ENCODE measurements at places on chromosomes 5 and 9. TPM values are rescaled to one million over a fixed set of nuclear protein-coding genes. Genes with fewer than 3 reads are reported as not detected.

BTNL8 gene
- total RNA-seq = not detected

SYNPO gene
- 28.6 TPM for total RNA-seq

GDA gene
- total RNA-seq = 0.97 TPM

IFNK gene
- not detected for total RNA-seq

ENTPD2 gene
- total RNA-seq = 0.91 TPM

IL9 gene
- total RNA-seq = not detected

DBH gene
- total RNA-seq = not detected

CEL gene
- total RNA-seq = 0.74 TPM

DRD1 gene
- 0.51 TPM for total RNA-seq

PCDHB3 gene
- not detected for total RNA-seq

SPAAR gene
- total RNA-seq = not detected

OBP2B gene
- total RNA-seq = not detected

TMEM250 gene
- 51.5 TPM for total RNA-seq

NEURL1B gene
- 3.3 TPM for total RNA-seq

SRD5A1 gene
- total RNA-seq = 31.1 TPM

LHX2 gene
- 5.5 TPM for total RNA-seq

PAPPA gene
- total RNA-seq = 33.6 TPM

TNPO1 gene
- 144 TPM for total RNA-seq

ZBED3 gene
- total RNA-seq = 3.6 TPM

BTNL3 gene
- total RNA-seq = not detected

LRRTM2 gene
- not detected for total RNA-seq

SPINK5 gene
- not detected for total RNA-seq

QRFP gene
- total RNA-seq = not detected

ZNF462 gene
- total RNA-seq = 5.6 TPM

FST gene
- 11.0 TPM for total RNA-seq

APBA1 gene
- 0.51 TPM for total RNA-seq

GPR151 gene
- not detected for total RNA-seq

ENTREP1 gene
- total RNA-seq = 0.71 TPM

SCAMP1 gene
- total RNA-seq = 27.4 TPM

UBAP1 gene
- 45.9 TPM for total RNA-seq

CRHBP gene
- total RNA-seq = 0.21 TPM

RAPGEF1 gene
- 49.5 TPM for total RNA-seq

AGXT2 gene
- not detected for total RNA-seq

HTR4 gene
- total RNA-seq = not detected

BNIP1 gene
- total RNA-seq = 17.7 TPM

SLC34A3 gene
- total RNA-seq = 0.07 TPM

FBP2 gene
- total RNA-seq = not detected

REEP5 gene
- total RNA-seq = 136 TPM

C5orf63 gene
- total RNA-seq = 4.1 TPM

FBLL1 gene
- total RNA-seq = not detected

PCDHGA5 gene
- 0.18 TPM for total RNA-seq

ACTBL2 gene
- total RNA-seq = 0.07 TPM

ITK gene
- total RNA-seq = not detected

PPP3R2 gene
- total RNA-seq = not detected

NR5A1 gene
- not detected for total RNA-seq

TMC1 gene
- 0.20 TPM for total RNA-seq

LMNB1 gene
- total RNA-seq = 68.8 TPM

SMIM33 gene
- not detected for total RNA-seq

ANGPTL2 gene
- 0.06 TPM for total RNA-seq

RNF130 gene
- 44.7 TPM for total RNA-seq

PCDHGB6 gene
- 0.09 TPM for total RNA-seq

ASS1 gene
- 16.7 TPM for total RNA-seq

LECT2 gene
- total RNA-seq = not detected

SHISAL2B gene
- not detected for total RNA-seq

FOXD4 gene
- total RNA-seq = 0.56 TPM

NPR2 gene
- total RNA-seq = 4.6 TPM

IFNA13 gene
- not detected for total RNA-seq

CAMK4 gene
- total RNA-seq = not detected

SMIM27 gene
- total RNA-seq = 14.5 TPM
